ENCODE measurements at places on chromosomes 11 and 22.

DNA sequence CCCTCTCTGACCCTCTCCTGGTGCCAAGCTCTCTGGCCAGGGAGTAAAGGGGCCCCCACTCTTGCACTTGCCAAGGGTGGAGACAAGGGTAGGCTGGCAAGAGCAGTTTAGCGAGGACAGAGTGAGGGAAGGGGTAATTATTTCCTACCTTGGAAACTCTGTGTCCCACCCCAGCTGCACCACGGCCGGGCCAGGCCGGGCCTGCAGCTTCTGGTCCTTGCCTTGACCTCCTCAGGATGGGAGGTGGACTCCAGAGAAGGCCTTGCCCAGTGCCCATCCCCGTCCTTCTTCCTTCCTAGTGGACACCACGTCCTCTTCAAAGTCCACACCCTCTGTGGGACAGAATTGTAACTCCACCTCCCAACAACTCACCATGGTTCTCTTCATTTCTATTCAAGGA lies 18.4 kb upstream of the OSBPL5 start:
- DNase-seq: no peak

GRCh38 chr11:77470504-77470903 lies 3.4 kb downstream of the PAK1 start:
- no peak for DNase-seq

- no peak for DNase-seq
These were observed 565.2 kb downstream of the BUD13 start for GRCh38 chr11:116207421-116208141.

GRCh38 chr22:29039148-29039547 lies 22.5 kb downstream of the C22orf31 start:
- DNase-seq: no peak

GRCh38 chr11:71988050-71988449 lies 10.7 kb upstream of the IL18BP start:
- no peak for DNase-seq

- no peak for DNase-seq
These were observed 600.5 kb upstream of the TENM4 start for GRCh38 chr11:80041136-80042000.

- DNase-seq: no peak
These were observed 8.0 kb upstream of the PDGFB start for GRCh38 chr22:39252461-39253434.

DNA sequence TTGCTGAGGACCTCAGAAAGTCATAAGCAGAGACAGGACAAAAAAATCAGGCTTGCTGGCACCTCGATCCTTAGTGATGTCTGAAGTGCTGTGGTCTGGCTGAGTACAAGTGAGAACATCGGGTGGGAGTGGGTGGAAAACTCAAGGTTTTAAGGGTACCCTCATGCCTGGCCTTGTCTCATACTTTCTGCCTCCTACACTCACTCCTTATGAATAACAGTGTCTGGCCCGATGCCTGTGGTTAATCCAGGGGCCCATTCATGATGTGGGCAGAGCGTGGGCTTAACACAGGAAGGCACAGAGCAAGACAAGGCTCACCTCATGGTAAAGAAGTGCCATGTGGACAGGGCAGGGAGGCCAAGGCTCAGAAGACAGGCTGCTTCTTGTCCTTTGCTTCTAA lies 11.0 kb upstream of the UCP3 start:
- DNase-seq: no peak
